ENCODE measurements at places on chromosomes 7 and 10.

GRCh38 chr7:80851896-80852476, 66.9 kb downstream of the SEMA3C start:
- no peak for DNase-seq

DNA sequence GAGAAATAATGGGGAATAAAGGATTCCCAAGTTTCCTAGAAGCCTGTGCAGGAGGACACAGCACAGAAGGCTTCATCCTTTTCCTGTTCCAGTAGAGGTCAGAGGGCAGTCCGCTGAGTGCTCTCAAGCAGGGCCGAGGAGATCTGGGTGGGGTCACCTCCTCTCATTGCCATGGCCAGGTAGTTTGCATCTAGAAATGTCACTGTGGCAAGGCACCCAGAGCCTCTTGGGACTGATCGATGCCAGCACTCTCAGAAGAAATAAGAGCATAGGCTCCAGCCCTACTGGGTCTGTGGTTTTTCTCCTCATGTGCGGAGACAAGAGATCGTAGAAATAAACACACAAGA, 7.9 kb downstream of the NUB1 start:
- no peak for DNase-seq

GRCh38 chr7:130492523-130493274, 814 bp downstream of the MEST start:
- DNase-seq: no peak

DNA sequence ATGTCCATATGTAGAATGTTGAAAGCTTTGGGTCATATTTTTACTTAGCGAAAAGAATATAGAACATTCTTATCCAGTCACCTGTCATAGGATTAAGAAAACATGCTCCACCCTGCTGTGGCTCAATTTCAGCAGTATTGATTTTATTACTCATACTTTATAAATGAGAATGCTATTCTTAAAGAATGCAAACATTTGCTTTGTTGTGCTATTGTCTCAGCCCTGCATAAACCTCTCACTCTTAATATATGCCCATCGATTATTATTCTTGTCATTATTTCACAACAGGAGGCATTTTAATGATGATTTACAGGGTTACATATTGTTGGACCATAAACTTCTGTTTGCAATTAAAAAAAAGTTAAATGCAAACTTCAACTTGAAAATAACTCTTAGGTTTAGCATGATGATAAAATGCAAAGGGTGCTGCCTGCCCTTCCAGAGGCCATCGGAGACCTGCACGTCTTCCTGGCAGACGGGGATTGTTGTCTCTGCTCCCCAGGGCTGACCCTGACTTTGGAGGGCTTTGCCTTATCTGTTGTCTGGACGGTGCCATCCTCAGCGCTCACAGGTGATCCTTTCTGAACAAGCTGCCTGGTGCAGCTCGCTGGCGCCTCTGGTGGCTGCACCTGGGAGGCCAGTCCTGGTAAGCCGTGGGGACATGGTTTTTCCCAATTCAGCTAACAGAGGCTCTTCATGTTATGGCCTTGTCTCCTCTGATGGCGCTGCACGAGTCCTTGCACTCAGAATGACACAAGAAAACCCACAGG, 50.0 kb upstream of the SHH start:
- DNase-seq: no peak

- DNase-seq: no peak
Measured at GRCh38 chr7:7434329-7434728, 101.3 kb downstream of the COL28A1 start.

DNA sequence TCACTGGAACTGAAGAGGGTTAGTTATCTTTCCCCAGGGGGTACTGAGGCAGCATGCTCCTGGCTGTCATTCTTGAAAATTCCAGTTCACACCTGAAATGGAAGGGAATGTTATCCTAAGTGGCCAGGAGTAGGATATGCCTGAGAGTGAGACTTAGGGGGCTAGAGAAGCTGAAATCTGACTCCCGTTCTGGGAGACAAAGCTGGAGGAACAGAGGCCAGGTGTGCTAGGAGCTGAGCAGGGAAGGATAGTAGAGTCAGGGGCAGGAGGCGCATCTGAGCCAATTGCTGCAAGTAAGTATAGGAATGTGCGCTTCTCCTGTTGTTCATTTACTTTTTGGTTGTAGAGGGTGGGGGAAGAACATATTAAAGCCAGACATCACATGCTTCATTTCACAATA, 58.1 kb upstream of the KIAA1217 start:
- no peak for DNase-seq

GRCh38 chr10:11715815-11716494, 26.2 kb upstream of the ECHDC3 start:
- no peak for DNase-seq

GRCh38 chr7:131355917-131356777, 28.5 kb downstream of the MKLN1 start:
- DNase-seq: no peak

- DNase-seq: no peak
Measured at GRCh38 chr10:72688208-72688651, 3.7 kb upstream of the MCU start.

DNA sequence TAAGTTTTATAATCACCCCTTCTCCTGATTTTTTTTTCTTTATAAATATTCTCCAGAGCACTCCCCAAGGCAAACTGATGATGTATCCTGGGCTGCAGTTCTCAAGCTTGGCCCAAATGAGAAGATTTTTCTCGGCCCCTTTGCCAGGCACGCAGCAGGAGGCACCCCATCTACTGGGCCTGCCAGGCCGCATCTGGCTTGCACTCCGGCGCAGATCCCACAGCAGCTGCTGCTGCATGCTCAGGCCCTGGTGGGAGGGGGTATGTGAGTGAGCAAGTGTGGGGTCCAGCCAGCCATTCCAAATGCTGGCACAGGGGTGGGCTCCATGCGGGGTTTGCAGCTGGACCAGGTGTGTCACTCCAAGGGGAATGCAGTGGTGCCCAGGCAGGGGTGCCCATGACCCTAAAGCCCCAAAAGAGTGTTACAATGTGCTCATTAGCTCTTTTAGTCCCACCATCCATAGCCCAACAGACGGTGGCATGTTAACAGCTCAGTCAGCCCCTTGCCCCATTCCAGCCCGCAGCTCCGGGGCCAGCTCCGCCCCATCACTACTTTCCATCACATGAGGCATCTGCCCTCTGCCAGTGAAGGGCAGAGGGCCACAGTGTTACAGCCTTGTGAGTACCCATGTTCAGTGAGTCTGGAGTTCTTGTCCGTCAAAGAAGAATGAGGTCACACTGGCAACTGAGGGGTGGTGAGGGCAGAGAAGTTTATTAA, 25.9 kb downstream of the OAT start:
- DNase-seq: no peak

GRCh38 chr10:86354761-86355540, 11.6 kb downstream of the GRID1 start:
- DNase-seq: no peak

DNA sequence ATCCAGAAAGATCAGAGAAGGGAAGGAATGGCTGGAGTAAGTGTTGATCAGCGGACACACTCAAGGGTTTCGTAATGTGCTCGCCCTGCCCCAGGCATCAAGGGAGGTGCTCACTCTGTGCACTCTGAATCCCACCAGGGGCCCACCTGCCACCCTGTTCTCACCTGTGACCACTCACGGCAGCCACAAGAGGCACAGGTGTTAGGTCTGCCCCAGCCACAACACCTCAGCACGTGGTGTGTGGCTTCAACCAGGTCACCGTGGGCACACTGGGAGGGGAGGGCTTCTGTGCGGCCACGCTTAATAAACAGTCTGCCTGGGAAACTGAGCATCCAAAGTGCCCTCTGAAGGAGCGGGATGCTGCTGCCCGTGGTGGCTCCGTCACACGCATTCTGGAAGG, 49.8 kb downstream of the CUX1 start:
- DNase-seq: no peak

- no peak for DNase-seq
Measured at GRCh38 chr10:128056303-128057050, 69.7 kb downstream of the MKI67 start.

GRCh38 chr7:11847336-11847735, 15.3 kb upstream of the THSD7A start:
- no peak for DNase-seq

- DNase-seq: no peak
Measured at GRCh38 chr7:19248681-19249080, 103.5 kb upstream of the FERD3L start.

- no peak for DNase-seq
Measured at GRCh38 chr7:3240826-3241430, 60.1 kb upstream of the SDK1 start.

- DNase-seq: no peak
Measured at GRCh38 chr7:8121243-8121642, 140.7 kb downstream of the ICA1 start.

DNA sequence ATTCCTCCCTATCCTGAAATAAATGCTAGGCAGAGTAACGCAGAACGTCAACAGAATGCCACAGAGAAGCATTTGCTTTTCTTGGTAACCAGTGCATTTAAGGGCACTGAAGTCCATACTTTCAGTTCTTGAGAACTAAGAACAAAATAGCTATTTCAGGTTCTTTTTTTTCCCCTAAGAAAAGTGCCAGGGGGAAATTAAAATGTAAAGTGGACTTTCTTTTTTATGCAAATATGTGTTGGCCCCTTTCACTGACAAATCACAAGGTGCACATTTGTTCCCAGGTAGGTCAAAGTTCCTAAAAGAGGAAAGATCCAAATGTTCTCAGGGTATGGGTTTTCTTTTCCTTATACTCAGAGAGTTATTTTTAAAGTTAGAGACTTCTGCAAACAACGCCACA, 151.5 kb downstream of the HPSE2 start:
- no peak for DNase-seq

GRCh38 chr10:77377034-77377433, 260.6 kb downstream of the KCNMA1 start:
- no peak for DNase-seq

DNA sequence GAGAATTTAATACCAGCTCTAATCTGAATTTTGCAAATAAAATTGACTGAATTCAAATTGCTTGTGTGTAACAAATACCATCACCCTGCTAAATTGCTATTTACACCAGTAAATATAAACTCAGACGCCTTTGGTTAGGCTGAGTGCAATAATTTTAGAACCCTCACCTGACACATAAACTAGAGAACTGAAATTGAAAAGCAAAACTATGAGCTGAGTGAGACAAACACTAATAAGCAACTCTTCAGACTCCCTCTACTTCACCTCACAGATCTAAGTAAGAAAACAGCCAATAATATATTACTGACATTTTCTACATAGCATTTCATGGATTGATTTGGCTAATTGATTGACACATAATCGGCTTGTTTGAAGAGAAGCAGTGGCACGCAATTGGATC, 621.2 kb downstream of the REEP3 start:
- no peak for DNase-seq

- no peak for DNase-seq
Measured at GRCh38 chr7:134690016-134690415, 43.4 kb downstream of the BPGM start.

DNA sequence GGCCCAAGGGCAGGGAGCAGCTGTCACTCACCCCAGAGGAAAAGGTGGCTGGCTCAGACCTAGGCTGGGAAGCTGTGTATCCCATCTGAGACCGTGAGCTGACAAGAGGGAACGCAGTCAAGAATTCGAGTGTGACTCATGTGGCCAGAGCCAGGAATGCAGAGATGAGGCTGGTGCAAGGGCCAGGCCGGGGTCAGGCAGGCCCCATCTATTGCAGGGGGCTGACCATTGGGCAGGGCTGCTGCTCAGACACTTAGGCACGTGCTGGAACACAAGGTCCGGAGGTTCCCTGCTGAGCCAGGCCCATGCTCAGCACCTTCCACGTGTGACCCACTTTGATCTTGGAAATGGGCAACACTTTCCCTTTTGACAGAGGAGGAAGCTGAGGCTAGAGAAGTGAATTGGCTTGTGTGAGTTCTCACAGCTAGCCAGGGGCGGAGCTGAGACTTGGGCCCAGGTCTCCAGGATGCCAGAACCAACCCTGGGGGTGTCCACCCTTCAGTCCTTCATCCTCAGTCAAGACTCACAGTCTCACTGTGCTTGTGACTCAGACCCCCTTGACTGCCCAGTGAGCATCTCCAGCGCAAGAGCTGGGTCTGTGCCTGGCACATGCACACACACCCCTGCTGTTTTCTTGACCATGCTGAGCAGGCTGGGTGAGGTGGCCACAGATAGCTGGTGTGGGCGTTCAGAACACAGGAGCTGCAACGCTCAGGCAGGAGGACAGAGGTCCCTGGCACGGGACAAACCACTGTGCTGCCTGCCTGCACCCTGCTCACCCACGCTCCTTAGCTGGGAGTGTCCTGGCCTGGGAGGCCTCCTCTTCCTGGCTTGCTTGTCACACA, 47.6 kb upstream of the PPIF start:
- no peak for DNase-seq

- no peak for DNase-seq
Measured at GRCh38 chr7:2141651-2142050, 91.1 kb downstream of the MAD1L1 start.

- DNase-seq: no peak
Measured at GRCh38 chr7:4072161-4072925, 609.8 kb upstream of the FOXK1 start.

DNA sequence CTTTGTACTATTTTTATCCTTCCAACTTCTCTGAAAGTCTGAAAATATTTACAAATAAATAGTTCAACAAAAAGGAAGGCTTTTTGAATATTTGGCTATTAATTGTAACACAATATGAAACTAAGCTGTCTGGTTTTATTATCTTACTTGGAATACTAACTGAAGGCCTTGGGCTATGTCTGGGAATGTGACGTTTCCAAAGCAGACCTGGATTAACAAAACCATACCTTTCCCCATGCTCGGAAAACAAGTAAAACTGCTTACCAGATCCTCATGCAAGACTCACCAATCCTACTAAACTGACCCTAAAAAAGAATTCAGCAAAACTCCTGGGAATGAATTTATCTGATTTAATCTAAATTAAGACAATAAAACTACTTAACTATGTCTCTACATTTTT, 116.4 kb downstream of the ATE1 start:
- no peak for DNase-seq

All from CD4-positive, alpha-beta T cell treated with Interleukin-6 at 100 ng/mL for 8 hours (primary cell).